CD4-positive, alpha-beta T cell treated with Interleukin-17A for 4 hours (primary cell): ENCODE measurements at places on chromosomes 4 and X.

DNA sequence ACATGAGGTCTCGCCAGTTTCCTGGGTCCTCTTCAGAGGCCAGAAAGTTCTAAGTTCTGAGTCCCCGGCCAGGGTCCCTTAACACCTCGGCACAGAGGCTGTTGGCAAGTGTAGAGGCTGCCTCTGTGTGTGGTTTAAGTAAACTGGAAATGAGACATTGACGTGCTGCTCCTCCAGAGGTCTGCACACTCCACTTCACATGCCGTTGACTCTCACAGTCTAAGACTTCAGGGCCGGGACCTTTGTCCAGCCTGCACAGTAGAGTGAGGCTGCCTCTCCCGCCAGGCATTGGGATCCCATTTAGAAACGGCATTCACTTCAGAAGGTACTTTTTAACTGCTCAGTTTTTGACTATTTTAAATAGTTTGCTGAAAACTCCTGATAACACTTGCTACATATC lies 10.6 kb upstream of the TADA2B start:
- no peak for DNase-seq

GRCh38 chrX:14508025-14508690 lies 21.2 kb upstream of the GLRA2 start:
- no peak for DNase-seq

GRCh38 chr4:17517664-17518063 lies 2.7 kb downstream of the CLRN2 start:
- DNase-seq: no peak

DNA sequence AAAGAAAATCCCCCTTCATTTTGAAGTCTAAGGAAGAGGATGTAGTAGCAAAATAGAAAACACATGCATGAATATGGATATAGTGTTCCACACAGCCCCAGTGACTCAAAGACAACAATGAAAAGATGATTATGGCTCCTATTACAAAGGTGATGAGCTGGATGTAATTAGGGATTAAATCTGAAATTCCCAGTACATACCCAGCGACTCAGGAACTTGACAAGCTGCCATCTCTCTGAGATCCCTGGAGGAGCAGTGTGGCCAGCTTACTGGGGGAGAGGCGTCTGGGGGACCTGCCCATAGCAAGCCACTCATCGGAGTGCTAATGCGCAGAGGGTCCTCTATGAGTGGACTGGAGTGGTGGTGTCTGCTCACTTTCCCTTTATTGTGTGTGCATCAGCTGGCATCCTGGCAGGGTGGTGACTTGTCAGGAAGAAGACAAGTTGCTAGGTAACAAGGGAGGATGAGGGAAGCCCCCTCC lies 42.7 kb upstream of the MGST2 start:
- DNase-seq: no peak

GRCh38 chr4:142512161-142512560 lies 333.9 kb downstream of the INPP4B start:
- DNase-seq: no peak

GRCh38 chr4:175705407-175705806 lies 106.7 kb downstream of the GPM6A start:
- no peak for DNase-seq

GRCh38 chr4:152991398-152991797 lies 55.3 kb downstream of the FHDC1 start:
- no peak for DNase-seq
